ENCODE measurements at places on chromosomes 3 and 15. TPM values are rescaled to one million over a fixed set of nuclear protein-coding genes. Genes with fewer than 3 reads are reported as not detected.

DNA sequence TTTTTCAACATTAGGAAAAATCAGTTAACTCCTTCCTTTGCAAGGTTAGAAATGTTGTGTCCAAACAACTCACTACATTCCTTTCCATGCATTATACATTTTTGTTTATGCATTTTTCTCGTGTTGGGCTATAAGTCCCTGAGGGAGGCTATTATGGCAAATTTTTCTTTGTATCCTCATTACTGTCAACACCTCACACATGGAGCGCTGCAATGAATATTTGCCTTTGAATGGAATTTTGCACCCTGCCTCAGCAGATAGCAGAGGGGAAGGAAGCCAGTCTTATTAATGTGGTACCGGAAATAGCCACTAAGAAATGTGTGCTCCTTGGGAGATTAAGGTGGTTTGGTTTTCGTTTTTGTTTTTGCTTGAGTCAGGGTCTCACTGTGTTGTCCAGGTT, 134.7 kb downstream of the THSD4 start:
- no peak for DNase-seq

- peak; percentile 90 for DNase-seq
Observed at GRCh38 chr3:12999147-13000140, 73.8 kb downstream of the IQSEC1 start.

The LXN gene
- total RNA-seq: 9.4 TPM

- no peak for DNase-seq
Observed at GRCh38 chr15:91559066-91559465, 294.4 kb upstream of the SLCO3A1 start.

- DNase-seq: no peak
Observed at GRCh38 chr3:69500604-69501003, 114.7 kb upstream of the FRMD4B start.

The STRC gene
- total RNA-seq: under 0.01 TPM
